ENCODE measurements at places on chromosomes 2 and 18.
A peak's percentile ranks its signal among the peaks of the same experiment; 100 is the strongest.

DNA sequence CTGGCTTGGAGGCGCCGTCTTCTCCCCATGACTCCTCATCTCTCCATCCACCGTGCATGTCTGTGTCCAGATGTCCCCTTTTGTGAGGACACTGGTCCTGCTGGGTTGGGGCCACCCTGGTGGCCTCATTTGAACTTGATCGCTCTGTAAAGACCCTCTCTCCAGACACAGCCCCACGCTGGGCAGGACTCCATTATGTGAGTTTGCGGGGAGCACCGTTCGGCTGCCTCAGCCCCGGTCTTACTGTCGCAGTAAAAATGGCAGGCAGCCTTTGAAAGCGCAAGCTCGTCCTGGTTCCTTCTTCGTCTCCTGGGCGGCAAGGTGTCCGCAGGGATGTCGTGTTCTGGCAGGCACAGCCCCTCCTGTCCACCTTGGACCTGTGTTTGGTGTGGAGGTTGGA is 17.7 kb downstream of the NFATC1 start:
- no peak for DNase-seq

DNA sequence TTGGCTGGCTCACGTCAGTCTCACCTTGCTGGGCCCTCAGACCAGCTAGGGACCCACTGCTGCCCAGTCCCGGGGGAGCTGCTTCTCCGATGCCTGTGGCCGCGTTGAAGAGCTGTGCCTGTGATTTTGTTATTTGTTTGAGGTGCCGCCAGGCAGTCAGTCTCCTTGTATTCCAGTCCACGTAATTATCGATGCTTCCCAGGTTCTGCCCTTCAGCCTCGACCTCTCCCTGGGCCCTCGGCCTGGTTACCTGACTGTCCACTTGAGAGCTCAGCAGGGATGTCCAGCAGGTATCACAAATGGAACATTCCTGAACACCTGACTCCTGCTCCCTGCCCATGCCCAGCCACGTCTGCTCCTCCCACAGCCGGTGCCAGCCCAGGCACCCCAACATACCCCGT is 195.9 kb upstream of the HS6ST1 start:
- DNase-seq: no peak

DNA sequence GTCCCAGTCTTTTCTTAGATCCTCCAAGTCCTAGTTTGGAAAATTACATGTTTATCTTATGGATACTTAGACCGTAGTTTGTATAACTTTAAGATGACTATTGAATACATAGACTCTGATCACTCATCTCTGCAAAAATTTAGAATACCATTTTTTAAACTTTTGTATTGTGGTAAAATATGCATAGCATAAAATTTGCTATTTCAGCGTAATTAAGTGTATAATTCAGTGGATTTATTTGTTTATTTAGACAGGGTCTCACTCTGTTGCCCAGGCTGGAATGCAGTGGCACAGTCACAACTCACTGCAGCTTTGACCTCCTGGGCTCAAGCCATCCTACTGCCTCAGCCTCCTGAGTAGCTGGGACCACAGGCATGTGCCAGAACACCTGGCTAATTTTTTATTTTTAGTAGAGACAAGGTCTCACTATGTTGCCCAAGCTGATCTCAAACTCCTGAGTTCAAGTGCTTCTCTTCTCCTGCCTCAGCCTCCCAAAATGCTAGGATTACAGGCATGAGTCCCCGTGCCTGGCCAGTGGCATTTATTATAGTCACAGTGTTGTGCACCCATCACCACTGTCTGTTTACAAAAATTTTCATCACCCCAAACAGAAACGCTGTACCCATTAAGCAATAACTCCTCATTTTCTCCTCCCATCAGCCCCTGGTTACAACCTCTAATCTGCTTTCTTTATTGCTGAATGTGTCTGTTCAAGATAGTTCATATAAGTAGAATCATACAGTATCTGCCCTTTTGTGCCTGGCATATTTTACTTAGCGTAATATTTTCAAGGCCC is 90.0 kb downstream of the MAP3K20 start:
- DNase-seq: no peak

DNA sequence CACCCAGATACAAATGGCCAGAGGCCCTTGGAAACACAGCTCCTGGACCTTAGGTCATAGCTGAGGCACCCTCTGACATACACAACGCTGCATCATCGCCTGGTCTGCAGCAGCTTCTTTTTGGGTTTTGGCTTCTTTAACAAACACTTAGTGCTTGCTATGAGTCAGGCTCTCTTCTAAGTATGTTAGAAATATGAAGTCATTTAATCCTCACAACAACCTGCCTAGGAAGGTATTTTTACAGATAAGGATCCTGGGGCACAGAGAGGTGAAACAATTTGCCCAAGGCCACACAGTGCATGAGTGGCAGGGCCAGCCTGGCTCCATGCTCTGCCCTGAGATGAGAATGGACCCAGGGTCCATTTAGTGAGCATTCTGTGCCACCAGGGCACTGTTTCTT is 96.6 kb downstream of the TMEM17 start:
- peak; percentile 26 for DNase-seq

DNA sequence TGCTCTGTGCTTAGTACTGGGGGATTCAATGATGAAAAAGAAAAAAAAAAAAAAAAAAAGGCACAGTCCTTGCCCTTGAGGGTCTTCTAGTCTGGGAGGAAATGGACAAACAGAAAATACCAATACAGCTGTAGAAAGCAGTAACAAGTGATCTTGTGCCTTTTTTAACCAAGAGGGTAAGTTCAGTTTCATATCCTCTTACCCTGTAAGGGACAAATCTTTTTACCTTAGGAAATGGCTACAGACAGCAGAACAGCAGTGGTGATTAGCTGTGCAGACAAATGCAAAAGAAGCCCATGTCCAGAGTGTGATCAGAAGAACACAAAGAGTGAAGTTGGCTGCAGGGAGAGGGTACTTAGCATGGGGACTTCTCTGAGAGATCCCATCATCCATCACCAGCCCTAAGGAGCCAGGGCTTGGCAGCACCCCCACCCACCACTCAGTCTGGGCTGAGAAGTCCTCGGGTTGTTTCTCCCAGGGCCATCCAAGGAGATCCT is 102.9 kb downstream of the ALPK2 start:
- DNase-seq: no peak

GRCh38 chr2:130963196-130963848 is 126.6 kb downstream of the ARHGEF4 start:
- no peak for DNase-seq

DNA sequence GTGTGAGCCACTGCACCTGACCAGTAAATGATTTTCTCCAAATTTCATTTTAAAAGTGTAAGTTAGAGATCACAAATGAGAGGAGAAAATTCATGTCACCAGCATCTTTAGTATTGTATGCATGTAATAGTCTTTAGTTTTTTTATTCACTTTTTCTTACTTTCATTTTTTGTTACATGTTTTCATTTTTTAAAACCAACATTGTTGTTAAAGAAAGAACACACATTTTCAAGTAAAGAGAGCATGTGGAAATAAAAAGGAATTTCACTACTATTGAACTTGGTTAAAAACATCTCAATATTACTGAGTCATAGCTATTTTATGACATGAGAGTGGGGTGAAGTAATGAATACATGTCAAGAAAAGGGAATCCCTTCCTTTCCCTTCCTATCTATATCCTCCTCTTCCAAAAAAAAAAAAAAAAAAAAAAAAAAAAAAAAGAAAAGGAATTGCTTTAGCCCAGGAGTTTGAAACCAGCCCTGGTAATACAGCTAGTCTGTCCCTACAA is 29.1 kb upstream of the PMAIP1 start:
- peak; percentile 56 for DNase-seq

- no peak for DNase-seq
Observed at GRCh38 chr2:232026910-232027309, 65.4 kb downstream of the DIS3L2 start.

- no peak for DNase-seq
Observed at GRCh38 chr18:52082246-52082645, 257.8 kb upstream of the DCC start.

DNA sequence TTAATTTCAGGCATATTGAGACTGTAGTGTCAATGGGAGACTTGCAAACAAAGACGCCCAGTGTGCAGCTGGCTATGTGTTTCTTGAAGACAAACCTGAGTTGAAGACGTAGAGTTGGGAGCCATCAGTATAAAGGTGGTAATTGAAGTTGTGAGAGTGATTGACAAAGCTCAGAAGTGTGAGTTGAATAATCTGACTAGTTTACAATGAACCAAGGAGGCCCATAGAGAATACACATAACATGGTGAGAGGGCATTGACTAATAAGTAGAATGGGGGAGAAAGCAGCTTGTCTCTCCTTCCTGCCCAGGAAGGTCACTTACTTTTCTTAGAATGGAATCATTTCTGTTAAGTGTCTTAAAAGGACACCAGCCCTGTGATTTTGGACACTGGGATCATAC is 14.1 kb downstream of the SP110 start:
- no peak for DNase-seq

DNA sequence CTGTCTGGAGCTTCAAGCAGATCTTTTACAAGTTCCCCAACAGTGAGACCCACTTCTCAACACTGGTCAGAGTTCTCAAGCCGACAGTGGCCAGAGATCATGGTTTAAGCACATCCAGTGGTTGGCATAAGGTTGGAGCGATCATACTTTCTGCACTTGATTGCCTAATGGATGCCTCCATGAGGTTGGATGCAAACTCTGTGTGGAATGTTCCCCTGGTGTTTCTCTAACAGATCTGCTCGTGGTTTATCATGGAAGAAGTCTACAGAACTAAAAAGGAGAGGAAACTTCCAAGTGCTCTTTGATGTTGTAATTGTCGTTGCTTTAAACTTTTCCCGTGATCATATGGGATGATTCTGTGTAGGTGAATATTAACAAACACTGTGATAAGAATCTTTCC is 60.7 kb downstream of the SH3RF3 start:
- peak; percentile 50 for DNase-seq

GRCh38 chr2:67892339-67892846 is 170.4 kb downstream of the C1D start:
- DNase-seq: no peak

DNA sequence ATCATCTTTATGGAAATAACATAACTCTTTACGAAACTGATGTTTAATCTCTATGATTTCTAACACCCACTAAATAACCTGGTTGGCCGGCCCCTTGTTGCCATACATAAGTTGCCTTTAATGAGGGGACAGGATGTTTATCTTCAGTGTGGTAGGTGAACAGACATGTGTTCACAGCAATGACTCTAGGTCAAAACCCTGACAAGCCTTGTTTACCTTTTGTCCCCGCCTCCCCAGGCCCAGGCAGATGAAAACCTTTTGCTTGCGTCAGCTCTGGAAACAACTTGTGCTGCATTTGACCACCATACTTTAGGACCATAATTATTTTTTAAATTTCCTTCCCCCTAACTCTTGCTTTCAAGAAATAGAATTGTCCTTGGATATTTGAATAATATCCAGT is 2.9 kb upstream of the DSG4 start:
- DNase-seq: no peak

DNA sequence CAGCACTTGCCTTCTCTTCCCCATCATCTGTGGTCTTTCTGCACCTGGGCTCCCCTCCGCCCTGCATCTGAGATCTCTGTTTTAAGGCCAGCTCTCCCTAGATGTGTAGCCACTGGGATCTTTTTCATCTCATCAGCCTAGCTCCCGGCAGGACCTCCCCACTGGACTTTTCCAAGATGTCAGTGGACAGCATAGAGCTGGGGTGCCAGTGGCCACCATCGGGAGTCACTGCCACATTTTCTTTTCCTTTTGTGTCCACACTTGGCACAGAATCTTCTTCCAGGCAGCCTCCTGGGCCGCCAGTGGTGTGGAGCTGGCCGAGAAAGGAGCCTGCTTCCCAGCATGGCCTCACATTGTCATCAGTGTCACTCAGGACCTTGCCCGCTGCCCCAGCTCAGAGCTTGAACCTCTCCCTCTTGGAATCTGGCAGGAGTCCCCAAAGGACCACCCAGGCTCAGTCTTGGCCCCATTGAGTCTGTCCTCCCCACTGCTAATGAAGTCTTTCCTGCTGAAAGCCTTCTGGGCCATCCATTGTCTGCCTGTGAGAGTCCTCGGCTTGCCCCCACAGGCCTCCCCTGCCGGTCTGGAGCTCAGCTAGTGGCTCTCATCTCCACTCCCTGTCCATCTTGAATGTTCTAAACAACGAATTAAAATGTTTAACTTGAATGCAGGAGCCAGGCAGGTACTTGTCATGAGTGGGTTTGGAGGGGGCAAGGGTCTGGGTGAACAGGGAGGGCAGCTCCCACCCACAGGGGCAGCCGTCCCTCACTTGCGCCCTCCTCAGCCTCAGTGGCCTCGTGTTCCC is 324.4 kb downstream of the GBX2 start:
- DNase-seq: no peak

- no peak for DNase-seq
Observed at GRCh38 chr2:8600456-8600855, 81.4 kb upstream of the ID2 start.

- DNase-seq: no peak
Observed at GRCh38 chr18:57728941-57729511, 74.1 kb downstream of the ATP8B1 start.

- no peak for DNase-seq
Observed at GRCh38 chr2:109144271-109144670, 15.3 kb downstream of the SH3RF3 start.

DNA sequence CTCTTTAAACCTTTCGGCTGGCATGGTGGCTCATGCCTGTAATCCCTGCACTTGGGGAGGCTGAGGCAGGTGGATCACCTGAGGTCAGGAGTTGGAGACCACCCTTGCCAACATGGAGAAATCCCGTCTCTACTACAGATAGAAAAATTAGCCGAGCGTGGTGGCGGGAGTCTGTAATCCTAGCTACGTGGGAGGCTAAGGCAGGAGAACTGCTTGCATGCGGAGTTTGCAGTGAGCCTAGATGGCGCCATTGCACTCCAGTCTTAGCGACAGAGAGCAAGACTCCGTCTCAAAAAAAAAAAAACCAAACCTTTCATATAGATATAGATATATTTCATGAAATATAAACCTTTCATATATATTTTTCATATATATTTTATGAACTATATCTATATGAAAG is 864.7 kb downstream of the TRIB2 start:
- peak; percentile 5 for DNase-seq

DNA sequence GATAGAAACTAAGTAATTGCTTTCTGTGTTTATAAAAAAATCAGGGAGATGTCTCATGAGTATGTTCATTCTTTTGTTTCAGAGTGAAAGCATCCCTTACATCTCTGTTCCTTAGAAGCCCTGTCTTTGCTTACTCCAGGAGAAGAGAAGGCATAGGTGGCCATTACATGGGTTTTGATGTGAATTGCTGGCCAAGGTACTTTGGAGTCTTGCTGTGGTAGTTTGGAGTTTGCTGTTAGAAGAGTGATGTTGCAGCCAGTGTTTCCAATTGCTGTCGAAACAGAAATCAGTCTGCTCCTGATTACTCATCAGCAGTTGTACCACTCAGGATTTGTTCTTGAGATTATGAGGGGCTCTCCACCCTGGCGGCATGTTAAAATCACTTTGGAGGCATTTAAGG is 97.8 kb upstream of the KLHL14 start:
- no peak for DNase-seq

- DNase-seq: peak; percentile 59
Observed at GRCh38 chr18:9647496-9648323, 33.4 kb upstream of the PPP4R1 start.

- DNase-seq: no peak
Observed at GRCh38 chr18:10202845-10203321, 251.6 kb upstream of the APCDD1 start.
